Hair follicular keratinocyte (primary cell): ENCODE measurements at places on chromosomes 4 and X. TPM values are rescaled to one million over a fixed set of nuclear protein-coding genes. Genes with fewer than 3 reads are reported as not detected.

The TENM3 gene
- 9.8 and 16.1 TPM in 2 replicates for total RNA-seq

The CPLX1 gene
- total RNA-seq: 0.23 TPM in 1 of 2 replicates, not detected in the other

The ERVMER34-1 gene
- 4.8 and 7.5 TPM in 2 replicates for total RNA-seq

The MAGEA12 gene
- not detected in 2 replicates for total RNA-seq

The ARHGAP10 gene
- 13.6 and 14.3 TPM in 2 replicates for total RNA-seq

The PNMA5 gene
- total RNA-seq: not detected in 2 replicates

The FAT4 gene
- 0.65 and 1.2 TPM in 2 replicates for total RNA-seq

The SSX4 gene
- total RNA-seq: not detected in 2 replicates

The GSX2 gene
- total RNA-seq: not detected in 2 replicates

The MCTS1 gene
- total RNA-seq: 60.4 and 61.2 TPM in 2 replicates

The USP26 gene
- not detected in 2 replicates for total RNA-seq

The OCIAD1 gene
- 102 and 118 TPM in 2 replicates for total RNA-seq

The BEX2 gene
- total RNA-seq: 13.8 and 24.0 TPM in 2 replicates

The GYPB gene
- not detected in 2 replicates for total RNA-seq
